Stimulated activated CD4-positive, alpha-beta T cell treated with anti-CD3 and anti-CD28 coated beads, Interleukin-15, amount 100 ng/mL, for 48 hours (primary cell): ENCODE measurements at places on chromosomes 6 and 20.

GRCh38 chr6:85764844-85765243 lies 122.2 kb upstream of the SYNCRIP start:
- no peak for DNase-seq

DNA sequence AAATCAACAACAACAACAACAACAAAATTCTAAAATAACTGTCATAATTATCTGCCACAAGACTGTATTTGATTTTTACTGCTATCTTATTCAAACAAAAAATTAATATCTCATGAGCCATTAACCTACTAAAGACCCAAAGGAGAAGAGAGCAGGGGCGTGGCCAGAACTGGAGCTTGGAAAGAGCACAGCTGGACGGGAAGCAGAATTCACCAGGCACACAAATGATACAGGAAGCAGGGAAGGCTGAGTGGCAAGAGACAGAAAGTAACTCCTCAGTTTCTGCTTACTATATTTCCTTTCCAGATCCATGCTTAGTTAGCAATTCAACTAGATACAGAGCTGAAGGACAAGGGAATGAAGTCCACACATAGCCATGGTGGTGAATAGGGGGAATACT lies 54.4 kb downstream of the FKBP5 start:
- no peak for DNase-seq

- no peak for DNase-seq
Observed at GRCh38 chr20:40706977-40707582, 18.0 kb upstream of the MAFB start.

DNA sequence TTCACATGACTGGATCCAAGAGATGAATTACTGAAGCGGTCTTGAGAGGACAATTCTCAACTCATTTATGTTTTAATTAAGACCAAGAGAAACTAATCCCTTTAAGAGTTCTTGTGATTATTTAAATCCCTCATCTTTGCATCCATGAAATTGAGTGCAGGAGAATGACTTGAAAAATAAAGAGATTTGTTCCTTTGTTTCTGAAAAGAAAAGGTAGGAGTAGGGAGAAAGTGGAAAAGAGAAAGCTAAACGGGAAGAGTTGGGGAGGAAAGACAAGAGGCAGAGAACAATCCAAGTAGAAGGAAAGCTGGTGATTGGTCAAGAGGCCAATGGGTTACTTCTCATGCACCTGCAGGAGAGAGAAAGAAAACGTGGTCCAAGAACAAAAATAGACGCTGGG lies 75.2 kb upstream of the SOX4 start:
- DNase-seq = no peak

- DNase-seq = no peak
Observed at GRCh38 chr20:10432079-10432478, 1.9 kb downstream of the MKKS start.

- DNase-seq = no peak
Observed at GRCh38 chr6:35494161-35494563, 2.7 kb downstream of the TEAD3 start.

DNA sequence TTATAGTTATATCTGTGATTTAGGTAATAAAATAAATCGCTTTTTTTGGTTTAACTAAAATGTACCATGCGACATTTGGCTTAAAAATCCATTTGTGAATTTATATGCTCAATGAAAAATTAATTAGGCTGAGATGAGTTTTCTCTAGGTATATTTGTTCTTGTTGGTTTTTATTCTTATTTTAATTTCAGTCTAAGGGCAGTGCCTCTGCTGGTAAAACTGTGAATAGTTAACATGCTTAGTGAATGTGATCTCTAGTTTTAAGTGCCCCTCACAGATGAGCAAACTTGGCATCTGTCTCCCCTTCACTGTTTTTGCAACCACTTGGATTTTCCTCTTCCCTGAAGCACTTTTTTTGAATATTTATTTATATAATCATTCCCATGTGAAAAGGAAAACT lies 822.7 kb downstream of the GRIK2 start:
- DNase-seq = no peak

DNA sequence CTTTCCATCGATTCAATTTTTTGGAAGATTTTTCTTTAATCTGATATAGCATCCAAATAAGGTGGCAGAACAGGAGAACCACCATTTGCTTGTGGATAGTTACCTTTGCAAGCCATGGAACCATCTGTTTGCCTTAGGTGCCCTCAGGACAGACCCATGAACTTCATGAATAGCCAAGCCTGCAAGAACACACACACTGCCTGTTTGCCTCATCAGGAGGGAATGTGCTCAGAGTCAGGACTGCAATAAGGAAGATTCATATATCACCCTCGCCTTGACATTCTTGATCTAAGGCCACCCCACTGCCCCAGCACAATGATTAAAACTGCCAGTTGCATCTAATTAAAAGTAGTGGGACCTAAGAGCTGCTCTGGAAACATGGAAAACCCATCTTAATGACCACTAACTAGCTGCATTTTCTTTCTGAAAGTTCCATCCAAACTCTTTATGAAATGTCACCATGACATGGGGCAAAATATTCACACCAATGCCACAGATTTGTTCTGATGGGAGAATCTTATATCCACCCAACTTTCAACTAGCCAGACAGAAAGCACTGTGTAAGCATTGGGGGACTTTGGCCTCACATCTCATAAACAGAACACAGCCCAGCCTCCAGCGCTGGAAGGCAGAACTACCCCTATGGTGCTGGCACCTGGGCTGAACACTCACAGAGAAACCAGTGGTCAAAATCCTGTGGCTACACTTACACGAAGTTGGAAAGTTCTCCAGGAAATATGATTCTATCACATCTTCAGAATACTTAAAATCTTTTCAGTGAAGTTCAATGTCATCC lies 48.3 kb downstream of the TBXT start:
- DNase-seq = no peak

- DNase-seq = no peak
Observed at GRCh38 chr6:134937426-134937825, 12.5 kb downstream of the ALDH8A1 start.

DNA sequence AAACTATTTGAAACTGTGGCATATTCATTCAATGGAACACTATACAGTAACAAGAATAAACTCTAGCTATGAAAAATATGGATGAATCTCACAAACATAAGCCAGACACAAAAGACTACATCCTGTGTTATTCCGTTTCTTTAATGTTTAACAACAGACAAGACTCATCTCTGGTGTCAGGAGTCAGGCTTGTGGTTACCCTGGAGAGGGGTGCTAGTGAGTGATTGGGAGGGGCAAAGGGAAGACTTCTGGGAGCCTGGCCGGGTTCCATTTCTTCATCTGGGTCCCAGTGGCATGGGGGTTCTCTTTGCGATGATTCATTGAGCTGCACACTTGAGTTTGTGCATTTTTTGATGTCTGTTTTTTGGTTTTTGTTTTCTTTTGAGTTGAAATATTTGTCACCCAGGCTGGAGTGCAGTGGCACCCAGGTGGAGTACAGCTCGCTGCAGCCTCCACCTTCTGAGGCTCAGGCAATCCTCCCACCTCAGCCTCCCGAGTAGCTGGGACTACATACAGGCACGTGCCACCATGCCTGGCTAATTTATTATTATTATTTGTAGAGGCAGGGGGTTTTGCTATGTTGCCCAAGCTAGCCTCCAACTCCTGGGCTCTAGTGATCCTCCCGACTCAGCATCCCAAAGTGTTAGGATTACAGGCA lies 21.2 kb upstream of the TTPAL start:
- no peak for DNase-seq

DNA sequence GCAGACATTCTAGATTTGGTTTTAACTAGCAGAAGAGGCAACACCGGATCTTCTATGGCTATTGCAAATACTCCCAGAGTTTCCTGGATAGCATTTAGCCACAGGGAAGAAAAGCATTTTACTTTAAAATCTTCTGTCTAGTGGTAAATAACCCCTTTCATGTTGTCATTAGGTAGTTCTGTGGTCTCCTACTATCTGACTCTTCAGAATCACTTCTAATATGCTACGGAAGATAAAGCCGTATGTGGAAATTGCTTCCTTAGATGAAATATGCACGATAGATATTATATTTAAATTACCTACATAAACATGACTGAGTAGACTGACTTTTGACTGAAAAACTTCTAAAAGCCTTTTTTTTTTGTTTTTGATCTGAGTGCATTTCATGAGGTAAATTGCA lies 759 bp downstream of the CRISP3 start:
- no peak for DNase-seq

DNA sequence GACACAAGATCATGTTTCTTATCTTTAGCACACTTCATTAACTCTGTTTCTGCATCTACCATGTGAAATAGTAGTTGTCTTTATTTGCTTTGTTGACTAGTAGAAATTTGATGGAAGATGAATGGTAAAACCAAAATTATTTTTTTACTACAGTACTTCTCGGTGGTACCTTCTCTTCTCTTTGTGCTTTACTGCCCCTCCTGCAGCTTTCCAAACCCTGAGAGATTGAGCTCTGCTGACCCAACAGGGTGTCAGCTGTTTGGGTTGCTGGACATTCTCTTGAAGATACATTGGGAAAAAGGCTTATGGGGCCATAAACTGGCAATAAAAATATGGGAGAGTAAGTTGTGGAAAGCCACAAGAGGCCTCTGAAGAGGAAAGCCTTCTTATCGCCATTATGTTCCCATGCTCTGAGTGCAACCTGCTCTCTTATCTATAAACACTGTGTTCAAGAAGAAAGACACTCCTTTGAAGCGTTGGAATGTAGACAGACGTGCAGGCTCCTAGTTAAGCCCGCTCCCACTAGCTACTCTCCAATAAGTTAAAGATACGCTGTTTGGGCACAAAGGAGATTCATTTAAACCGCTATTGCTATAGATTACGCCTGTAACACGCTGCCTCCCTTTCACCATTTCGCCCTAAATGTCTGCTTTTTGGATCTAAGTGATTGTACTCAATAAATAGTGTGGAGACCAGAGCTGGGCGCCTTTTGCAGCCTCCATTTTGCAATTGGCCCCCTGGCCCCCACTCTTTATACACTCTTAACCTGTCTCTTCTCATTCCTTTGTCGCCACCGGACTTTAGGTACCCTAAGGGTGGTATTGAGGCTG lies 60.1 kb upstream of the PRSS16 start:
- DNase-seq = no peak

DNA sequence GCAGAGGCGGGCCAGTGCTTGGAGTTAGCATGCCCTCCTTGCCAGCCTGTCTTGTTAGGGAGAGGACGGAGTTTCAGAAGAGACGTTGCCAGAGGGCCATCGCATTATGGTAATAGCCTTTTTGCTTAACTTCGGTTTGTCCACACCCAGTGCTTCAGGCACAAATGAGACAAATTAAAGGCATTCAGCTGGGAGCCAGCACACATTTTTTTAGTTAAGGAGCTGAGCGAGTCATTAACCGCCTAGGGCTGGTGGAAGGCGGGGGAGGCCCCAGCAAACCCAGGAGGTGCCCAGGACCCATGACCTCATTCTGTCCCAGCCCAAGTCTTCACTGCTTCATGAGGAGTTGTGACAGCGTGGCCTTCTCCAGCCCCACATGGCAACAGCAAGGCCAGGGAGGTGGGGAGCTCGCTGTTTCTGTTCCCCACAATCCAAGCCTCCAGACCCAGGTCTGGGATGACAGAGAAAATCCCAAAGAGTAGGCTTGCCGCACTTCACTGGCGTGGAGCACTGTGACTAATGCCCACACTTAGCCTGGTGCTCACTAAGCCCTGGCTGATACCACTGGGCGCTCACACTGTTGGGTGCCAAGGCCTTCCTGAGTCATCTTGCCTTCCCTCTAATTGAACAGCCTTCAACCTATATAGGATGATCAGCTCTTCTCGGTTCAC lies 237.1 kb downstream of the ANKRD60 start:
- no peak for DNase-seq

- DNase-seq = peak; percentile 10
Observed at GRCh38 chr6:12637960-12638641, 78.5 kb upstream of the PHACTR1 start.

GRCh38 chr6:25105070-25105925 lies 169.5 kb upstream of the RIPOR2 start:
- no peak for DNase-seq

DNA sequence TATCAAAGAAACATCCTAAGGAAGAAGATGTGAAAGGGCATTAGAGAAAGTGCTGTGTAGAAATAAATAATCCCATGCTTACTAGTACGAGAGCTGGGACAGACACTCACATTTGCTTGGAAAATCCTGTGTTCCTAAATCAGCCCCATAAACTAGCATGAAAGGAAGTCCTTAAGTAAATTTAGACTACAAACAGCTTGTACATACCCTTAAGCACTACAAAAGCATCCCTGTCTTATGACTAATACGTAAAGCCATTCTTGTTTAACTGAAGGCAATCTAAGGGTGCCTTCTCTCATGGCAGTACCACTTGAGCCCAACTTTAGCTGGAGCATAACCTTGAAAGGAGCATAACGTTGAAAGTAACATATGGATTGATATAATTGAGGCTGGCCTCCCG lies 15.4 kb upstream of the FOXQ1 start:
- no peak for DNase-seq

DNA sequence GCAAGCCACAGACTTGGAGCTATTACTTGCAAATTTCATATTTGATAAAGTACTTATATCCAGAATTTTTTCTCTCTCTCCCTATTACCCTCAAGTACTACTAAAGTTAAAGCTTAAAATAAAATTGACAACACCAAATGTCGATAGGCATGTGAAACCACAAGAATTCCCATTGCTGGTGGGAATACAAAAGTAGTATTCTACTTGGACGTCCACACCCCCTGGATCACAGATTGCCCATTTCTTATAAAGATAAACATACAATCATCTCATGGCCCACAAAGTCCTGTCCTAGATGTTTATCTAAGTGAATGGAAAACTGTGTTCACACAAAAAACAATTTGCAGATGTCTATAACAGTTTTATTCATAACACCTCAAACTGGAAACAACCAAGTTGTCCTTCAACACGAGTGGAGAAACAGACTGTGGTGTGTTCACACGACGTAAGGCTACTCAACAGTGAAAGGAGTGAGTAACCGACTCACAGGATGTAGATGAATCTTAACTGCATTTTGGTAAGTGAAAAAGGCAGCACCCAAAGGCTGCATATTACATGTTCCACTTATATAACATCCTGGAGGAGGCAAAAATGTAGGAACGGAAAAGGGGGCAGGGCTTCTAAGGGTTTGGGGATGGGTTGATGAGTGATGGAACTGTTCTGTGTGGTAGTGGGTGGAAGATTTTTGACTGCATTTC lies 297.4 kb downstream of the THBS2 start:
- DNase-seq = no peak

- peak; percentile 74 for DNase-seq
Observed at GRCh38 chr6:42661540-42662153, 60.8 kb downstream of the PRPH2 start.

DNA sequence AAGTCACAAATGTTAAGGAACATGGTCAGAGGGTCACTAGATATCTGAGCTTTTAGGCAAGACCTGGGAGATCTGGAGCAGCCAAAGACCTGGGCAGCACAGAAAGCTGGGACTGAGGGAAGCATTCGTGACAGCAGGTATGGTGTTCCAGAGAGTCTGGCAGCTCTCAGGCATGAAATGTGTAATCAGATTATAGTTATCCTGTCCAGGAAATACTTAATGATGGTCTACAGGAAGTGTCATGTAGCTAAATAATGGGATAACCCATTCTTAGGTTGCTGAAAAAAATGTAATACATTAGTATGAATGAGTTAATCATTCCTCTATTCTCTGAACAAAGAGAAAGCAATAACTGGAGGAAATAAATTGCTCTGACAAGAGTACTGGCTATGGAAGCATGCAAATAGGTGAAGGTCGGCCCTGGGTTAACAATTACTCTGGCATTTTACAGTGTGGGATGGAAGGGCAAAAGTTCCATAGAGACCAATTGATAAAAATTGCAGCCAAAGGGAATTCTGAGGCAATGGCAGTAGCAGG lies 740.5 kb downstream of the CBLN4 start:
- no peak for DNase-seq

GRCh38 chr20:37160683-37161082 lies 18.4 kb upstream of the RPN2 start:
- DNase-seq = no peak

- DNase-seq = no peak
Observed at GRCh38 chr6:161393292-161393691, 119.4 kb upstream of the AGPAT4 start.
